ENCODE measurements at places on chromosomes 6 and 20.

- no peak for DNase-seq
Measured at GRCh38 chr6:55670850-55671413, 91.9 kb upstream of the HMGCLL1 start.

- DNase-seq = no peak
Measured at GRCh38 chr6:158143700-158144099, 24.4 kb downstream of the SERAC1 start.

DNA sequence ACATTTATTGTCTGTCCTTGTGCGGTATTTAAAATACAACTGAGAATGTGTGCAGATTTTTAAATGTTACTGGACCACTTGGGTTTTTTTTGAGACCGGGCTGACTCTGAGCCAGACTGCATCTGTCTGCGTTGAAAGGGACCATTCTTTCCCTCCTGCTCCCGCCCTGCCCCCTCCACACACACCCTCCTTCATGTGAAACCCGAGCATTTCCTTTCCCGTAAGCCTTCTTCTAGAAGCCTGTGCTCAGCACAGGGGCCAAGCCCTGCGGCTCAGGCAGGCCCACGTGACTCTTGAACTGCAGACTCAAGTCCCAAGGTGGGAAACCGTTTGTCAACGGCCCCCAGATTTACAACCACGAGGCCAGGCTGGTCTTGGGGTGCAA, 82.7 kb upstream of the FOXC1 start:
- no peak for DNase-seq

DNA sequence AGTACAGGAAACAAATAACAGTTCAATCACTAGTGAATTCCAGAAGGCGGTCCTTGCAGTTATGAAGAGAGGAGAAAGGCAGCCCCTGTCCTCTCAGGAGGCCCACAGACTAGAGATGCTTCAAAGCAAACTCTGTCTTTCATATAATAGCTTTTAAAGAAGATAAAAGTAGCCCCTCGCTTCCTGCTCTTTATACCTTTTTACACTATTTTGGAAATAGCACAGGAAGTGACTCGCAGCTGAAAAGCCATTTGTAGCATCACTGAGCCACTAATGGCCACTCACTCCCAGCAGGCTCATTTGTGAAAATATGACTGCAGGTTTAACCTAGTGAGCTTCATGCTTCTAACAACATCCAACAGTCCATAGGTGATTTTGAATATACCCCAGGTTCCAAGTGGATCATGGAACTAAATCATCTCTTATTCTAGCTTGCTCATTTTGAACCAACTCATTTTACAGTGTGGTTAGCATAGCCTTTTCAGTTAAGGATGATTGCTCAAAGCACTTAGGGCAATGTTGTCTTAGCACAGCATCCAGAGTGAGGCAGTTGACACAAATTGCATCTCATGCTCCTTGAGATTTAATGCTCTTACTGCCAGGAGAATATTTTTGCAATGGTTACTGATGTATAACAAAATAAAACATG, 136.0 kb upstream of the NRSN1 start:
- DNase-seq = no peak

DNA sequence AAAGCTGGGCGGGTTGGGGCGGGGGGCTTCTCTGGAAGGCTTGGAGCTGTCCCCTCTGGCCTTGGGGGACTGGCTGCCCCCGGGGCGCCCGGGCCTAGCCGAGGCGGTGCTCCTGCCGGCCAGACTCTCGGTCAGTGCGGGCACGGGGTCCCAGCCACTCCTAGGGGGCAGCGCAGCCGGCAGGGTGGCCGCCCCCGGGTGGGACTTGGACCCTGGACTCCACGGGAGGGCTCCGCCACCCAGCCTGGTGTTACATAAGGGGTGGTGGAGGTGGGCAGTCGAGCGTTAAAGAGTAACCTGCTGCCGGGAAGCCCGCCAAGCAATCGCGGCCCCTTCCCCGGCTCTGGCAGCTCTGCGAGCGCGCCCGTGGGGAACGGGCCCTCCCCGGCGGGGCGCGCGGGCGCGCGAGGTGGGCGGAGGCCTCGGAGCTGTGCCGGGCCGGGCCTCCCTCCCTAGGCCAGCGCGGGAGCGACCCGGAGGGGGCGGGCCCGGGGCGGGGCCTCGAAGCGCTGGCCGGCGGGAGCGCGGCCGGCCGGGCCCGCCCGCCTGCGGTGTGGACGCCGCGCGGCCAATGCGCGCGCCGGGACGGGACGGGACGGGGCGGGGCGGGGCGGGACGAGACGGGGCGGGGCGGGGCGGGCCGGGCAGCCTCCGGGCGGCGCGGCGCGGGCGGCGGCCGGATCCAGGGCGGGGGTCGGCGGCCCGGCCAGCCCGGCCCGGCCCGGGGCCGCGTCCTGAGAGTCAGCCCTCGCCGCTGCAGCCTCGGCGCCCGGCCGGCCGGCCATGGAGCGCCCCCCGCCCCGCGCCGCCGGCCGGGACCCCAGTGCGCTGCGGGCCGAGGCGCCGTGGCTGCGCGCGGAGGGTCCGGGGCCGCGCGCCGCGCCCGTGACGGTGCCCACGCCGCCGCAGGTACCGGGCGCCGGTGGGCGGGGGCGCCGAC, at the start of gene SLC2A4RG:
TSS of gene SLC2A4RG (plus strand) at position 647 of the 940 bp plus-strand sequence. CDS start at position 784, 137 bp downstream.
- DNase-seq = no peak

- no peak for DNase-seq
Measured at GRCh38 chr20:57748601-57749130, 38.9 kb upstream of the PMEPA1 start.
